ENCODE measurements at places on chromosomes 13 and 19.

- DNase-seq, result no peak
Observed at GRCh38 chr13:91768746-91769145, 370.3 kb downstream of the GPC5 start.

- DNase-seq, result no peak
Observed at GRCh38 chr13:67645874-67646467, 415.8 kb upstream of the PCDH9 start.

GRCh38 chr13:27496536-27497273, 46.3 kb upstream of the MTIF3 start:
- no peak for DNase-seq

GRCh38 chr19:5171711-5172110, 168.9 kb downstream of the PTPRS start:
- no peak for DNase-seq

- DNase-seq, result no peak
Observed at GRCh38 chr13:77715233-77715891, 17.9 kb downstream of the SLAIN1 start.

- DNase-seq, result no peak
Observed at GRCh38 chr13:73136776-73137175, 78.0 kb downstream of the KLF5 start.

DNA sequence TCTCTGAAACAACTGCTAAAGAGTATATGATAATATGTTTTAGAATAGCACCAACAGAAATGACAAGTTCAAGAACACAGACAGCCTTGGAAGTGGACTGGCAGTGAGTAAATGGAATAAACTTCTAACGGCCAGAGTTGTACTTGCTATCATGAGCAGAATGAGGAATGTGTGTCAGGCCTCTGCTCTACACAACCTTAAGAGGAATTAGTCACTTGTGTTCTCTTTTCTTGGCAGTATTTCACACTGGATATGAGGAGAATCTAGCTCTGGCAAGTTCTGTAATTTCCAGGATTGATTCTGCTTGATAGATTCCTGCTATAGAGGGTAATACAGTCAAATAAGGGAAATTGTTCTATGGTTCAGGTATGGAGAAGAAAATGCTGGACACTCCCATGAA, 757.3 kb downstream of the EFNB2 start:
- DNase-seq, result no peak

- DNase-seq, result peak; percentile 20
Observed at GRCh38 chr19:35395382-35396199, 24.7 kb downstream of the GPR42 start.

GRCh38 chr19:16470911-16471811, 609 bp downstream of the EPS15L1 start:
- DNase-seq, result peak; percentile 26

- DNase-seq, result no peak
Observed at GRCh38 chr13:80824229-80824628, 483.3 kb upstream of the SPRY2 start.

- DNase-seq, result no peak
Observed at GRCh38 chr19:31825134-31826094, 476.2 kb upstream of the TSHZ3 start.

- no peak for DNase-seq
Observed at GRCh38 chr13:28707629-28708427, 10.9 kb downstream of the SLC46A3 start.

- DNase-seq, result no peak
Observed at GRCh38 chr13:76266561-76266960, 619.6 kb downstream of the KCTD12 start.

- DNase-seq, result peak; percentile 20
Observed at GRCh38 chr13:21663197-21663596, 7.7 kb upstream of the FGF9 start.

DNA sequence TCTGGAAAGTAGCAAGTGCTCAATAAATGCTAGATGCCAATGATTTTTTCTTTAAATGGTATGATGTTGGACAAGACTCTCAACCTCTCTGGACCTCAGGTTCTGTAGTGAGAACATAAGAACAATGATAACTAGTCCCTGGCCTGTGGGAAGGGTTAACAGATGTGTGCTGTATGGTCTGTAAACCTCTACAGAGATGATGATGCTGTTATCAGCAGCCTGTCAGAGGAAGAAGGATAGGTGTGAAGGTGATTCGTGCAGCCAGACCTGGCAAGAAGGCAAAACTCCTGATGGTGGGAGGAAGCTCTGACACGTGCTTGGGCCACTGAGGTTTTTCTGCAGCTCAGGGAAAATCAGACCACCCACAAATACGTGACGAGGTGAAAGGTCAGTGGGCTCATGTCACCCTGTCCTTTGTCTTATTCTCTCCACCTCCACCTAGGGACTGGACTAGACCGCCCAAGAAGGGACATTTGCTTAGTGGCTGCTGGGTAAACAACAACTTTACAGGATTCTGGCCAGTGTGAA, 36.7 kb upstream of the UBL3 start:
- no peak for DNase-seq

DNA sequence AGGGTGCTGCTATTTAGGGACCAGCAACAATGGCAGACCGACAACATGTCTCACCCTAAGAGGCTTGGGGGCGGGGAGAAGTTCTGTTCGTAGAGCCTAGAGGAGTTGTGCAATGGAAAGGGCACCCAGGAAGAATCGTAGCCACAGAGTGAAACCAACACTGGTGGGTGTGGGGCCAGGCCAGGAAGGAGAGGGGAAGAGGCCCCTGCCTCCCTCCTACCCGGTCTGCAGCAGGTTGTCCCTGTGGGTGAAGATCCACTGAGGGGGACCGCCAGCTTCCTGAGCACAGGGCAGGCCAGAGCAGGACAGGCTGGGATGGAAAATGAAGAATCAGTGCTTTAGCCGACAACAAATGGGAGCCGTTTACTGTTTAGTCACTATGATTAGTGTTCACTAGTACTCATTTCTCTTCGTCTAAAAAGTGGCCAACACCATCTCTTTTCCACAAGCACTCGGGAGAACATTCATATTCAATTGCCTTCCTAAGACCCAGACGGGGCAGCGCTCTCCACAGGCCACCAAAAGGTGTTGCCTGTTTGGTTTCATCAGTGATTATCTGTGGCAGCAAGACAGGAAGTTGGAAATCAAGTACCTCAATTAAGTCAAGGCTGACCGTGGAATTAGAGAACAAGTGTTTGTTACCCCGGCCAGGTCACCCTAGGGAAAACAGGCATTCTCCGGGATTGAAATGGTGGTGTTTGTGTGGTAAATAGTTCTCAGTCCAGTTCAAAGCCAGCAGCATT, 1.1 kb upstream of the ATP11A start:
- DNase-seq, result peak; percentile 29

GRCh38 chr13:22482496-22483000, 698.2 kb upstream of the SGCG start:
- no peak for DNase-seq

DNA sequence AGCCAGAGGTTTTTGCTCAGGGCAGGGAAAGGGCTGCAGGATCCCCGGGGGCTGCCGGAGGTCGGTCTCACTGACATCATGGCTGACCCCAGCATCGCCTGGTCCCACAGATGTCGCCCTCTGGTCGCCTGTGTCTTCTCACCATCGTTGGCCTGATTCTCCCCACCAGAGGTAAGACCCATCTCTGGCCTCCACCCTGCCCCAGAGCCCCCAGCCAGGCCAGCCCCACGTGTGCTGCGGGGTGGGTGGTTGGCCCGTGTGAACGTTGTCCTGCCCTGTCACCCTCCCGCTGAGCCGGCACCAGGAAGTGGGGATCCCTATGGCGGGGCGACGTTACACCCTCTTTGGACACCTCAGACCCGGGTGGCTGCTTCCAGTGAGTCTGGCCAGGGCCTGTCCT, 906 bp downstream of the FXYD5 start:
- DNase-seq, result no peak

- DNase-seq, result no peak
Observed at GRCh38 chr13:99355267-99356011, 48.2 kb upstream of the GPR183 start.
